ENCODE measurements at places on chromosomes 3 and 15.
A peak's percentile ranks its signal among the peaks of the same experiment; 100 is the strongest.

- peaks cover 4% of the 10 kb centered on the region for H3K4me1 ChIP-seq
- H3K4me3 ChIP-seq: no peak overlapping the region
- no peak overlapping the region for H3K27ac ChIP-seq
- no peaks in the 10 kb centered on the region for H3K36me3 ChIP-seq
Measured at GRCh38 chr15:99435877-99436541, 129.8 kb upstream of the MEF2A start.

DNA sequence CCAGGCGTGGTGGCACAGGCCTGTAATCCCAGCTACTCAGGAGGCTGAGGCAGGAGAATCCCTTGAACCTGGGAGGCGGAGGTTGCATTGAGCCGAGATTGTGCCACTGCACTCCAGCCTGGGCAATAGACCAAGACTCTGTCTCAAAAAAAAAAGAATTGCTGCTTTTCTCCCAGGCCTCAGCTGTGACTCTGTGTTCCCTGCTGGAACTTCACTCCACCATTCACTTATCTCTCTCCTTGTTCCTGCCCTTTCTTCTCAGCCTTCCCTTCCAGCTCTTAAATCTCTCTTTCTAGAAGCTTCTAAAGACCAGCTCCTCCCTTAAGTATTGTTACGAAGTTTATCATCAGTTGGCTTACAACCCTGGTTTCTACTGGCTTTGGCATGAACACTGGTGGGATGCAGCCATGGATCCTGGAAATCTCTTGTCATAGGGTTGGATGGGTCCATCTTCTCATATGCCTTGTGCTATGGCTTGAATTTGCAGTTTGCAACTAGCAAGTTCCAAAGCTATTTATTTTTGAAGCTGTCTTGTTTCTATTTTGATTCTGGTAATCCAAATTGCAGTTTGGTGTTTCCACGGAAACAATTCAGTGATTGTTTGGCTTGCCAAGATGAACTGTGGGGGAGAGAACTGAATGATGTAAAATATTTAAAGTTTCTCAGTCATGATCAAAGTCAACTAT lies 10.5 kb downstream of the C3orf62 start:
- DNase-seq: no peak
- no peaks in the 10 kb centered on the region for H3K4me1 ChIP-seq
- no peak overlapping the region for H3K4me3 ChIP-seq

- no peaks in the 10 kb centered on the region for H3K27me3 ChIP-seq
- H3K27ac ChIP-seq: no peak overlapping the region
- no peaks in the 10 kb centered on the region for H3K4me1 ChIP-seq
- no peak overlapping the region for H3K4me3 ChIP-seq
- H3K36me3 ChIP-seq: no peaks in the 10 kb centered on the region
Measured at GRCh38 chr3:23325466-23326065, 122.4 kb downstream of the UBE2E2 start.

GRCh38 chr3:148077318-148077923 lies 620.3 kb upstream of the AGTR1 start:
- no peaks in the 10 kb centered on the region for H3K4me1 ChIP-seq
- H3K27me3 ChIP-seq: no peaks in the 10 kb centered on the region
- no peak for DNase-seq

GRCh38 chr3:117761703-117762620 lies 1052.4 kb downstream of the TUSC7 start:
- H3K4me1 ChIP-seq: no peaks in the 10 kb centered on the region
- DNase-seq: no peak
- no peaks in the 10 kb centered on the region for H3K36me3 ChIP-seq
- H3K27me3 ChIP-seq: no peaks in the 10 kb centered on the region

DNA sequence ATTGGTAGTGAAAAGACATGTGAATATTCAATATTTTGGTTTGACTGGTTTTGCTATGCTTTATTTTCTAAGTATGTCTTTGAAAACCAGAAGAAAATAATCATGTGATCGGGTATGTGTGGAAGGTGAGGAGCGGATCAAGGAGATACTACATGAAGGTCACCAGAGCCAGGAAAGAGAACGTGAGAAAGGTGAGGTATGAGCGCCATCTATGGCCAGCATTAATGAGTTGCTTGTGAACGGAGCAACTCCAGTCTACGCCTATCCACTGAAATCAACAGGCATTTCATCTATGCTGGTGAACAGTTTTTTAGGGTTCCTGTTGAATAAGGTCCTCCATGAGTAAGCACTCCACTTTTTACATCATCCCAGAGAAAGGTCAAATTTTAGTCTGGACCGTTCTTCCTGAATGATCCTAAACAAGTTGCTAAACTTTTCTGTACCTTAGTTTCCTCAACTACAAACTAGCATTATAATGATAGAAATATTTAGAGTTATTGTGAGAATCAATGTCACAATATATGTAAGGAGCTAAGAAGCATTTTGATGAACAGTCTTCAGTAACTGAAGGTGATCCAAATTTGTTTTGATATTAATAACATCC lies 1435.2 kb upstream of the CADM2 start:
- peak; percentile 36 for DNase-seq
- no peak overlapping the region for H3K4me3 ChIP-seq
- H3K27ac ChIP-seq: no peak overlapping the region
- no peaks in the 10 kb centered on the region for H3K36me3 ChIP-seq
- no peaks in the 10 kb centered on the region for H3K27me3 ChIP-seq

DNA sequence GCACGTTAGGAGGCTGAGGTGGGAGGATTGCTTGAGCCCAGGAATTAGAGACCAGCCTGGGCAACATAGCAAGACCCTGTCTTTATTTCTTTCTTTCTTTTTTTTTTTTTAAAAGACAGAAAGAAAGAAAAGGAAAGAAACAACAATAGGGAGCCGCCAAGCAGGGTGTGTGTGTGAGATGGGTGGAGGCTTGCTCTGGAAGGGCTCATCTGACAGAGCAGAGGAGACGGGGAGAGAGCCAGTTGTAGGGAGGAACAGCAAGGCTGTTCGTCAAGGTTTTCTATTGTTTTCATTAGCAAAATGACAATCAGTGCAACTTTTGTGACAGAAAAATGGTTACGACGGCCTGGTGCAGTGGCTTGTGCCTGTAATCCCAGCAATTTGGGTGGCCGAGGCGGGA lies 69.3 kb downstream of the CDC25A start:
- no peak overlapping the region for H3K4me3 ChIP-seq
- no peaks in the 10 kb centered on the region for H3K27me3 ChIP-seq
- peaks cover 4% of the 10 kb centered on the region for H3K4me1 ChIP-seq
- no peak overlapping the region for H3K27ac ChIP-seq

DNA sequence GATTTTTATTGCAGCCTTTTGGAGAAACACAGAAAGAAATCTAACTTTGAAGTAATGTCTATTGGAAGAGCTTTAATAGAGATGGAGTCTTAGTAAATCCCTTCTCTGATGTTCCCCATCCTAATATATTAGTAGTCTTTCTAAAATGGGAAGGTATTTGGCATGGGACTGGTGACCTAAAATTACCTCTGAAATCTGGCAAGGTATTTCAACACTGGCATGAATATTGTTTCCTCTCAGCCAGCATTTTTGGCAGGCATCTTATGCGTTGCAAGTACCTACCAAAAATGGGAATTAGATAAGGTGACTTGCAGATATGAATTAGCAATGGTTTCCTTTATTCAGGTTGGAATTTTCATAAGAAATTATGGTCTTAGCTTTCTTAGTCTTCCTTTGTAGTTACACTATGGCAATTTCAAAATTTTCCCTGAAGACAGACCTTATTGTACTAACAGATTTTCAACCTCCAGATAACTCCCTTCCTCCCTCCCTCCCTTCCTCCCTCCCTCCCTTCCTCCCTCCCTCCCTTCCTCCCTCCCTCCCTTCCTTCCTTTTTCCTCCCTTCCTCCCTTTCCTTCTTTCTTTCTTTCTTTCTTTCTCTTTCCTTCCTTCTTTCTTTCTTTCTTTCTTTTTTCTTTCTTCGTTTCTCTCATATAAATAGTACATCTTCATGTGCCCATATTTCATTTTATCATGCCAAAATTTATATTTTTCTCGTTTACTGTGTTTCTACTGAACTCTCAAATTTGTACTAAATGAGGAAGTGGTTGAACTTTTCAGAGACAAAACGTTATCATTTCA lies 168.2 kb upstream of the KCNMB2 start:
- no peaks in the 10 kb centered on the region for H3K27me3 ChIP-seq
- no peak for DNase-seq

GRCh38 chr3:33831053-33831452 lies 32.6 kb downstream of the PDCD6IP start:
- no peaks in the 10 kb centered on the region for H3K27me3 ChIP-seq
- DNase-seq: no peak
- H3K4me3 ChIP-seq: no peak overlapping the region
- H3K27ac ChIP-seq: no peak overlapping the region
- no peaks in the 10 kb centered on the region for H3K4me1 ChIP-seq
- peaks cover 16% of the 10 kb centered on the region for H3K36me3 ChIP-seq

GRCh38 chr3:127066635-127067034 lies 83.7 kb downstream of the PLXNA1 start:
- DNase-seq: no peak
- peaks cover 2% of the 10 kb centered on the region for H3K4me1 ChIP-seq
- no peaks in the 10 kb centered on the region for H3K36me3 ChIP-seq
- no peak overlapping the region for H3K27ac ChIP-seq
- no peak overlapping the region for H3K4me3 ChIP-seq
- no peaks in the 10 kb centered on the region for H3K27me3 ChIP-seq

- H3K36me3 ChIP-seq: no peaks in the 10 kb centered on the region
- H3K27ac ChIP-seq: no peak overlapping the region
- DNase-seq: no peak
- H3K4me1 ChIP-seq: no peaks in the 10 kb centered on the region
- no peak overlapping the region for H3K4me3 ChIP-seq
- no peaks in the 10 kb centered on the region for H3K27me3 ChIP-seq
Measured at GRCh38 chr15:25715536-25716413, 147.4 kb downstream of the ATP10A start.

DNA sequence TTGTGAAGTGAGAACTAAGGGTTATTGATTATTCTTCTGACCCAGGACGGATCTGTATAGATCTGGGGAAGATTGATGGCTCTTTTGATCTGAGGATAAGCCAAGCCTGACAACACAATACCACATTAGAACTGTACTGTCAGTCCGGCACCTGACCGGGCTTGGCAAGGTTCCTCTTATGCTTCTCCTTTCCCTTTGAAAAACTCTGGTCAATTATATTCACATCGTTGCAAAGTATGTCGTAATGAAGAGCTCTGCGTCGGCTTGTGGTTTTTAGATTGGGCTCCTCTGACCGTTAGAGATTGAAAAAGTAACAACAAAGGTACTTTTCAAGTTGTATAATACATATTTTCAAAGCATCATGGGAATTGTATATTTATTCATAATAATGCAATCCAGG lies 389.8 kb downstream of the NR2F2 start:
- H3K36me3 ChIP-seq: no peaks in the 10 kb centered on the region
- no peak overlapping the region for H3K27ac ChIP-seq
- no peak for DNase-seq
- H3K4me3 ChIP-seq: no peak overlapping the region
- H3K4me1 ChIP-seq: no peaks in the 10 kb centered on the region

DNA sequence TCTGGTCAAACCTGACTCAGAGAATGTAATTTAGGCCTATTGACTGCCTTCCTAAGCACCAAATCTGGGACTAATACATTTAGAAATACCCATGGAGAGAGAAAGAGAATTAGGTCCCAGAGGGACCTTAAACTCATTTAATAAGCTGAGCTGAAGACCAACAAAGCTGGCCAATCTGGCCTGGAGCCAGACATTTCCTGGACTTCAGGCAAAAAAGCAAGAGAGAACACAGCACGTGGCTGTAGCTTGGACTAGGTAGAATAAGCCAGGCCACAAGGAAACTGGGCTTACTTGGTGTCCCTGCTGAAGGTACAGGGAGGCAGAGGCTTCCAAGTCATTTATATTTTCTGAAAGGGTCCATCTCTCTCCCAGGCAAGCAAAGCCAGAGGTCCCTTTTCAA lies 88.1 kb downstream of the RTP4 start:
- no peaks in the 10 kb centered on the region for H3K27me3 ChIP-seq
- no peaks in the 10 kb centered on the region for H3K4me1 ChIP-seq
- no peak overlapping the region for H3K4me3 ChIP-seq
- no peak overlapping the region for H3K27ac ChIP-seq

DNA sequence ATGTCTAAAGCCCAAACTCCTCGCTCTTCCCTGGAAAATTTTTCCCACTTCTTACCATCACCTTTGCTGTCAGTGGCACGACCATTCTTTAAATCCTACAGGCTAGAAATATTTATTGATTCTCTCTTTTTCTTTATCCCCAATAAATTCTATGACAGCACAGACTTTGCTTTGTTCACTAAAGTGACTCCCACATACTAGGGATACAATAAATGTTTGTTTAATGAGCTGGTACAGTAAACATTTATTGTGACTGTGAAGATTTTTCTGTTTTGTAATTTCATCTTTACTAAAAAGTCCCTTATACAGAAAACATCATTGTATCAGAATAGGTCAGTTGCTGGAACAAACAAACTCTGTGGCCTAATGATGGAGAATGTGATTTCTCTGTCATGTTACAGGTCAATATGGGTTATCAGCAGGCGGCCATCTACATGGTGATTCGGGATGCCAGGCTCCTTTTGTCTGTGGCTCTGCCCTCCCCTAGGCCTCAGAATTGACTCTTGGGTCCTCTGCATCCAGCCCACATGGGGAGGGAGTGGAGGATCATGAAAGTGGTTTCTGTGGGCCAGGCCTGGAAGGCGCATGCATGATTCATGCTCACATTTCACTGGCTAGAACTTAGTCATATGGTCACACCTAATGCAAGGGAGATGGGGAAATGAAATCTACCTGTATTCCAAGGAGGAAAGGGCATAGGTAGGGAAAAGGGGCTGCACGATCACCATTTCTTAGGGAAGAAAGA lies 22.7 kb upstream of the KNG1 start:
- H3K27ac ChIP-seq: no peak overlapping the region
- H3K4me1 ChIP-seq: no peaks in the 10 kb centered on the region
- no peak overlapping the region for H3K4me3 ChIP-seq
- DNase-seq: no peak
- H3K27me3 ChIP-seq: no peaks in the 10 kb centered on the region
- H3K36me3 ChIP-seq: no peaks in the 10 kb centered on the region

- no peak for DNase-seq
- peaks cover 11% of the 10 kb centered on the region for H3K27me3 ChIP-seq
- no peak overlapping the region for H3K27ac ChIP-seq
- peaks cover 4% of the 10 kb centered on the region for H3K4me1 ChIP-seq
Measured at GRCh38 chr3:157438194-157438730, 1.6 kb downstream of the PTX3 start.

- DNase-seq: no peak
- H3K27me3 ChIP-seq: no peaks in the 10 kb centered on the region
- H3K36me3 ChIP-seq: no peaks in the 10 kb centered on the region
- H3K27ac ChIP-seq: no peak overlapping the region
- no peaks in the 10 kb centered on the region for H3K4me1 ChIP-seq
Measured at GRCh38 chr3:46191730-46192129, 16.4 kb downstream of the CCR1 start.

DNA sequence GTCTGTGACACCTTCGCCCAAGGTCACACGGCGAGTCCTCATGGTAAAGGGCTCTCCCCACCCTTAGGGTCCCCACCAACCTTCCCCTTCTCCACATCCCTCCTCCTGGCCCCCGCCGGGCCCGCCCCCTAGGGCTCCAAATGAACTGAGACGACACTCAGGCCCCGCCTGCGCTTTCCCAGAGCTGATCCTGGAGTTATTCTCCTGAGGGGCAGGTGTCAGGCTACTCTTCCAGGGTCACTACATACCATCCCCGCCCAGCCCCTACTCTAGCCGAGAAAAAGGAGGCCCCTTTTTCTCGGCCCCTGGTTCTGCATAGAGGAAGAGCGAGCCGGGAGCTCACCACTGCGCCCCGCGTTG lies 292 bp downstream of the USP4 start:
- no peak overlapping the region for H3K27ac ChIP-seq
- H3K36me3 ChIP-seq: no peaks in the 10 kb centered on the region
- peak; percentile 19 for DNase-seq
- H3K4me3 ChIP-seq: peak overlapping the region; percentile 59
- H3K27me3 ChIP-seq: no peaks in the 10 kb centered on the region

Data from H1 (cell line).